ENCODE measurements at places on chromosomes 4 and X. TPM values are rescaled to one million over a fixed set of nuclear protein-coding genes. Genes with fewer than 3 reads are reported as not detected.

- DNase-seq, result no peak
- H3K36me3 ChIP-seq, result peaks cover 39% of the 10 kb centered on the region
- H3K27me3 ChIP-seq, result no peaks in the 10 kb centered on the region
- no peak overlapping the region for H3K4me3 ChIP-seq
- H3K4me1 ChIP-seq, result no peaks in the 10 kb centered on the region
- H3K27ac ChIP-seq, result no peak overlapping the region
Measured at GRCh38 chrX:2635342-2635741, 55.8 kb upstream of the CD99 start.

DNA sequence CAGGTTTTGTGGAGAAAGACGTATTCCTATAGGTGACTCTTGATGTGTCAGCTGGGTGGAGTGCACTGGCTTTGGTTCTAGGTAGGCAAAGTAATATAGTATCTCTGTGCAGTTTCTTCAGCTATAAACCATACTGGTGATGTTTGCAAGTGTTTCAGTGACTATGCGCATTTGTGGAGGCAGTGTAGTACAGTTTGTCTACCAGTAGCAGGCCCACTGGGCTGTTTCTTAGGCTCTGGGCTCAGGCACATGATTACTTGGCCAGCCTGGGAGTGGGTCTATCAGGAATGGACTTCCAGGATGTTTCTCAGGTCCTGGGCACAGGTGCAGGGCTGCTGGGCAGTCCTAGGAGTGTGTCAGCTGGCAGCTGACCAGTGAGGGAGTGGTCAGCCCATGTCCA, 51.9 kb upstream of the INTU start:
- H3K4me1 ChIP-seq, result no peaks in the 10 kb centered on the region
- no peak overlapping the region for H3K4me3 ChIP-seq
- H3K27ac ChIP-seq, result no peak overlapping the region
- no peaks in the 10 kb centered on the region for H3K36me3 ChIP-seq
- no peaks in the 10 kb centered on the region for H3K27me3 ChIP-seq

DNA sequence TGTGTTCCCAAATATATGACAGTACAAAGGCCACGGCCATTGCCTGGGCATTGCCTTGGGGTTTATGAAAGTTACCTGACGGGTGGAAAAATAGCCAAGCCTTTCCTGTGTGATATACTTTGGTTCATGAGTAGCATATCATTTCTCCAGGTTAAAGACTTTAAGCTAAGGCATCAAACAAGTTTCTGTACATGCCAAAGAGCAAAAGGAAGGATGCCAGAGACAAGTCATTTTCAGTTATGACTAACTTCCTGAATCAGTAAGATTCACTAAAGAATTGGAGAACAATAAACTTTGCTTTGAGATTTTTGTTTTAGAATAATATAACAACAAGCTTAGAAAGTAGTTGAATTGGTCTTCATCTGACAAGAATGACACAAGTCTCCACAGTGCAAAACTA, 9.7 kb upstream of the GUF1 start:
- no peak for DNase-seq
- H3K4me3 ChIP-seq, result no peak overlapping the region
- H3K4me1 ChIP-seq, result no peaks in the 10 kb centered on the region
- no peaks in the 10 kb centered on the region for H3K27me3 ChIP-seq
- H3K36me3 ChIP-seq, result no peaks in the 10 kb centered on the region

DNA sequence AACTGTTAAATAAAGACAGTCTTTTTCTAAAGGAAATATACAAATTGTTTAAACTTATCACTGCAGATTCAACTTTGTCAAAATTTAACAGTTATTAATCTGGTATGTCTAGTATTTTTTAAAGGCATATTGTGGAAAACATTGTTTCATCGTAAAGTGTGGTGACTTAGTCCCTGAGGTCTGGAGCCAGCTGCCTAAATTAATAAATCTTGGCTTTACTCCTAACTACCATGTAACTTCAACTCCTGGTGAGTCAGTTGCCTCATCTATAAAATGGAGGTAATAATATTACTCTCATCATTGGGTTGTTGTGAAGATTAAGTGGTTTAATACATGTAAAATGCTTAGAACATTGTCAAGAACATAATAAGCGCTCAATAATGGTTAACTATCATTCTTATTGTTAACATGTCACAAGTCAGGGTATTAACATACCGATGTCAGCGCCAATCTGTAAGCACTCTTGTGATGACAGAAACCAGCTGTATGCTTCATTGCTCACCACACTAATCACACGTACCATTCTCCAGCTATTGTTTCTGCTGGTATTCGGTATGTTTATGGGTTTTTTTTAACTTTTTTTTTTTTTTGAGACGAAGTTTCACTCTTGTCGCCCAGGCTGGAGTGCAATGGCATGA, 14.1 kb upstream of the SMIM43 start:
- DNase-seq, result no peak
- H3K36me3 ChIP-seq, result no peaks in the 10 kb centered on the region
- no peaks in the 10 kb centered on the region for H3K4me1 ChIP-seq
- H3K27me3 ChIP-seq, result no peaks in the 10 kb centered on the region

The ASB9 gene
- total RNA-seq, result not detected

The PTCHD1 gene
- total RNA-seq, result 1.4 TPM

The UGT2B10 gene
- total RNA-seq, result not detected

The SLC10A4 gene
- 1.6 TPM for total RNA-seq

The DTHD1 gene
- not detected for total RNA-seq

The RHOXF2 gene
- total RNA-seq, result not detected

Measured in H9 (cell line).